ENCODE measurements at places on chromosomes 5 and 9.

- DNase-seq = no peak
Observed at GRCh38 chr9:116209414-116210116, 56.0 kb downstream of the PAPPA start.

GRCh38 chr5:141484310-141484640, 555 bp upstream of the PCDHGC4 start:
- no peak for DNase-seq

- DNase-seq = no peak
Observed at GRCh38 chr5:17989567-17990563, 355.6 kb downstream of the TAF11L14 start.

DNA sequence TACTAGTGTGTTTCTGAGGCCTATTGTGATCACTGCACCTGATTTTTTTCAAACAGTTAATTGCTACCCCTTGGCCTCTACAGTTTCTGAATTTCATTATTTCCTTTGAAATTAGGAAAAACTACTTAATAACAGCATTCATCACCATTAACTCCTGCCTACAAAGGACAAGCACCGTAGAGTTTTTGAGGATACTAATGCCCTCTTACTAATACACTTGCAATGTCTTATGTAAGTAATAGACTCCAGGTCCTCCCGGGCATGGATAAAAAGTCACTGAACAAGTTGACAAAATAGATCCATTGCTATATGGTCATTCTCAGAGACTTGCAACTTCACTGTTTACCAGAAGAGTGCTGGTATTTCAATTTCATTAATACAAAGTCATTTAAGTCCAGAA, 1172.5 kb downstream of the CDH12 start:
- DNase-seq = no peak

- no peak for DNase-seq
Observed at GRCh38 chr5:137565450-137565849, 66.3 kb upstream of the SPOCK1 start.

DNA sequence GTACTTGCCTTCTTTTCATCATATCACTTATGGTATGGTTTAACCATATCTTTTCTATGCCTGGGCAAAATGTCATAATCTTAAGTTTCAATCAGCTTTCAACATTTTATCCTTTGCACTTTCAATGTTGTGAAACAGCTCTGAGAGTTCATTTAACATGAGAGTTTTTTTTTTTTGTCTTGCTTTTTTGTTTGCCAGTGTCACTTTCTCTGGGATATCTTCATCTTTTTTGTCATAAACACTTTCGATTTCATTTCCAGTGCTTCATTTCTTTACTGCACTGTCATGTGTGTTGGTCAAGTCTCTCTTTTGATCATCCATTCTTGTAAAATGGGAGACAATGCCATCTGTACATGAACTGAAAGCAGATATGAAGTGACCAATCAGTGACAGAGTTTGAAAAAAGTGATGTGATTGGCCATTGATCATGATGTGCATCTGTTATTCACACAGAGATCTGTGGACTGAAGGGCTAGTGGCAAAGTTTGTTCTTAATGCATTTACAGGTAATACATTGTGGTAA, 7.5 kb upstream of the POU5F2 start:
- DNase-seq = no peak

DNA sequence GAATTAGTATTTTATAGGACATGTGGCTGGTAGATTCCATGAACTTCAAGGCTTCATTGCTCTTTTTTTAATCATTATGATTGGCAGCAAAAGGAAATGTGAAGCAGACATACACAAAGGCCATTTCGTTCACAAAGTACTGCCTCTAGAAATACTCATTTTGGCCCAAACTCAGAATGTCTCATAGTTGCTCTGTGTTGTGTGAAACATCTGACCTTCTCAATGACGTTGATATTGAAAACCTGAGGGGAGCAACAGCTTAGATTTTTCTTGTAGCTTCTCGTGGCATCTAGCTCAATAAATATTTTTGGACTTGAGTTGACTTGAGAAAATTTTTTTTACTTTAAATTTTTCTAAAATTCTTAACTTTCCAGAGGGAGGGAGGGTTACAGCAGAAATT, 12.4 kb downstream of the KCNV2 start:
- DNase-seq = no peak

DNA sequence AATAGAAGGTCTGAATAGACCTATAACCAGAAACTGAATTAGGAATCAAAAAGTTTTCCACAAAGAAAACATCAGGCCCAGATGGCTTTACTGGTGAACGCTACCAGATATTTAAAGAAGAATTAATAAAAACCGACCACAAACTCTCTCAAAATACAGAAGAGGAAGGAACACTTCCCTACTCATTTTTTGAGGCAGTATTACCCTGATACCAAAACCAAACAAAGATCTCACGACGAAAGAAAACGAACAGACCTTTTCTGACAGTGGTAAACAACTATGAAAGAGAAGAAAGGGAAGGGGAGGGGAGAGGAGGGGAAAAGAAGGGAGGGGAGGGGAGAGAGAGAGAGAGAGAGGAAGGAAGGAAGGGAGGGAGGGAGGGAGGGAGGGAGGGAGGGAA, 13.5 kb downstream of the B4GALT1 start:
- no peak for DNase-seq

DNA sequence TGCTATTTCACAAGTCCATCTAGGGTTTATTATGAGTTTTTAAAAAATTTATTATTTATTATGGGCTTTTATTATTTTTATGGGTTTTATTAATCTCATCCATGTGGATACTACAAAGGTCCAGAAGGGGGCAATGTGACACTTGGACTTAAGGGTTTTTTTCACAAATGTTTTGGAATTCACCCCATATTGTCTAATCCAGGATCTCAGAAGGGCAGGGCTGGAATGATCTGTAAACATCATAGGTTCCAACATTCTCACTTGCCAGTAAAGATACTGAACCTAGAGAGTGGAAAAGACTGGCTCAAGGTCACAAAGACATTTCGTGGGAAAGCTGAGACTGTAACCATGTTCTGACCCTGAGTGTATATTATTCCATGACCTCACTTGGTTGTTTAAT, 35.6 kb downstream of the NIM1K start:
- DNase-seq = peak; percentile 49

GRCh38 chr5:107933326-107933725, 262.6 kb upstream of the EFNA5 start:
- no peak for DNase-seq

Data from 8988T (cell line).